Breast epithelium (tissue), 4 donors: ENCODE measurements at places on chromosomes 12 and 14.

DNA sequence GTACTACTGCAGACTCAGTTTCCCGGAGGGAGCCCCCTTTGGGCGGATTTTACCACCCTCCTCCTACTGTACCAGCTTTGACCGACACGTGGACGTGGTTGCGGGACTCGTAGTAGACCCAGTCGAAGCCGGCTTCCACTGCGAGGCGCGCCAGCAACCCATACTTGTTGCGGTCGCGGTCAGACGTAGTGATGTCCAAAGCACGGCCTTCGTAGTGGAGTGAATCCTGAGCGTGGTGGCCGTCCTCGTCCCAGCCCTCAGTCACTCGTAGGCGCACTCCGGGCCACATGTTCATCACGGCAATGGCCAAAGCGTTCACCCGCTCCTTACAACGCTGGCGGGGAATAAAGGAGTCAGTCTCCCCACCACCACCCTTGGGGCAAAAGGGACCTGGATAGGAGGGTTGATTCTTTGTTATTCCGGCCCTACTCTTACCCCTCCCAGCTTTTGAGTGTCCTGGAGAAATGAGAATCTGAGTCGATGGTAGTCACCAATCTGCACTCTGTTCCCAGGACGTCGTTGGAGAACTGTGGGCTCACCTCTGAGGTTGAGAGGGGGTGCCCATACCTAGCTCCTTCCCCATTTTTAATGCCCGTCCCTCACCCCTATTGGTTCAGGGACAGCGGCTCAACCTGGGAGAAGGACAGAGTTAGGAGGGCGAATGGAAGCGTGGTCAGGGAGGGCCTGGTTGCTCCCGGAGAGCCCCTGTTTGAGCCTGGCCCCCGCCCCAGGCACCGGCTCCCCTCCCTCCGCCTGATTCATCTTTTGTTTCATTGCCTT lies 3.4 kb downstream of the DHH start:
- DNase-seq = no peak

GRCh38 chr12:98456576-98457573 lies 58.5 kb upstream of the TMPO start:
- peak; percentile 22 for DNase-seq

- DNase-seq = no peak
These were observed 27.9 kb upstream of the ATP2A2 start for GRCh38 chr12:110253176-110253575.

DNA sequence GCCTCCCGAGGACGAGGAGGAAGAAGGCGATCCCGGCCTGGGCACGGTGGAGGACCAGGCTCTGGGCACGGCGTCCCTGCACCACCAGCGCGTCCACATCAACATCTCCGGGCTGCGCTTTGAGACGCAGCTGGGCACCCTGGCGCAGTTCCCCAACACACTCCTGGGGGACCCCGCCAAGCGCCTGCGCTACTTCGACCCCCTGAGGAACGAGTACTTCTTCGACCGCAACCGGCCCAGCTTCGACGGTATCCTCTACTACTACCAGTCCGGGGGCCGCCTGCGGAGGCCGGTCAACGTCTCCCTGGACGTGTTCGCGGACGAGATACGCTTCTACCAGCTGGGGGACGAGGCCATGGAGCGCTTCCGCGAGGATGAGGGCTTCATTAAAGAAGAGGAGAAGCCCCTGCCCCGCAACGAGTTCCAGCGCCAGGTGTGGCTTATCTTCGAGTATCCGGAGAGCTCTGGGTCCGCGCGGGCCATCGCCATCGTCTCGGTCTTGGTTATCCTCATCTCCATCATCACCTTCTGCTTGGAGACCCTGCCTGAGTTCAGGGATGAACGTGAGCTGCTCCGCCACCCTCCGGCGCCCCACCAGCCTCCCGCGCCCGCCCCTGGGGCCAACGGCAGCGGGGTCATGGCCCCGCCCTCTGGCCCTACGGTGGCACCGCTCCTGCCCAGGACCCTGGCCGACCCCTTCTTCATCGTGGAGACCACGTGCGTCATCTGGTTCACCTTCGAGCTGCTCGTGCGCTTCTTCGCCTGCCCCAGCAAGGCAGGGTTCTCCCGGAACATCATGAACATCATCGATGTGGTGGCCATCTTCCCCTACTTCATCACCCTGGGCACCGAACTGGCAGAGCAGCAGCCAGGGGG lies 979 bp downstream of the KCNA5 start:
- no peak for DNase-seq

- peak; percentile 94 for DNase-seq
These were observed 903 bp upstream of the NT5DC3 start for GRCh38 chr12:103841690-103842584.

DNA sequence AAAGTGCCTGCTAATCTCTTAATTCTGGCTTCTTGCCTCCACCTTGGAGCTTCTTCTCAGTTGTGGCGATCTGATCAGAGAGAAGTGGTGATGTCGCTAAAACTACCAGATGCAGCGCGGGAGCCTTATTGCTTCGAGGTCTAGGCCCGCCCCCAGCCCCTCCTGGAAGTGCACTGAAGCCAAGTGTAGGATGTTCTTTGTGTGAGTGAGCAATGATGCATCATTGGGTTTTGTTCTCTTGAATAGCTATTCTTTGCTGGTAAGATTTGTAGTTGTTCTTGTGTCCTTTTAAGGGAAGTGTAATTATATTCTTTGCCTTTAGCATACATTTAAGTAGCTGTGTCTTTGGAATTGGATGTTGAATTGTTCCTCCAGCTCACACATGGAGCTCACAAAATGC lies 35.8 kb downstream of the MTHFD1 start:
- DNase-seq = no peak

- DNase-seq = no peak
These were observed 15.8 kb downstream of the DIP2B start for GRCh38 chr12:50520416-50521207.

- no peak for DNase-seq
These were observed 586.5 kb upstream of the TMEM132C start for GRCh38 chr12:127680516-127680915.

DNA sequence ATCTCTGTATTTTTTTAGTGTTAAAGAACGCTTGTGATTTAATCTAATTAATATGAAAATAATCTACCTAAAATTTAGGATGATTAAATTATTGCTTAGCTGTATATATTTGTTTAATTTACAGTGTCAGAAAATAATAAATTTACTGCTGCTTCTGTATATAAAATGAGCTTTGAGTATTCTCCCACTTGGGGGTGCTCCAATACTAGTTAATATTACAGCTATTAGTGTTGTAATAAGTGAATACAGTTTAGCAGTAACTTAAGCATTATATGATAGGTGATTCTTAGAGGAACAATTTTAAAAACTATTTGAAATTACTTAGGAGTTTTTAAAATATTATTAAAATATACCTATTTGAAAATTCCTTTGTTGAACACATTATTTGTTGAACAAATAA lies 62.2 kb downstream of the PAPOLA start:
- no peak for DNase-seq

DNA sequence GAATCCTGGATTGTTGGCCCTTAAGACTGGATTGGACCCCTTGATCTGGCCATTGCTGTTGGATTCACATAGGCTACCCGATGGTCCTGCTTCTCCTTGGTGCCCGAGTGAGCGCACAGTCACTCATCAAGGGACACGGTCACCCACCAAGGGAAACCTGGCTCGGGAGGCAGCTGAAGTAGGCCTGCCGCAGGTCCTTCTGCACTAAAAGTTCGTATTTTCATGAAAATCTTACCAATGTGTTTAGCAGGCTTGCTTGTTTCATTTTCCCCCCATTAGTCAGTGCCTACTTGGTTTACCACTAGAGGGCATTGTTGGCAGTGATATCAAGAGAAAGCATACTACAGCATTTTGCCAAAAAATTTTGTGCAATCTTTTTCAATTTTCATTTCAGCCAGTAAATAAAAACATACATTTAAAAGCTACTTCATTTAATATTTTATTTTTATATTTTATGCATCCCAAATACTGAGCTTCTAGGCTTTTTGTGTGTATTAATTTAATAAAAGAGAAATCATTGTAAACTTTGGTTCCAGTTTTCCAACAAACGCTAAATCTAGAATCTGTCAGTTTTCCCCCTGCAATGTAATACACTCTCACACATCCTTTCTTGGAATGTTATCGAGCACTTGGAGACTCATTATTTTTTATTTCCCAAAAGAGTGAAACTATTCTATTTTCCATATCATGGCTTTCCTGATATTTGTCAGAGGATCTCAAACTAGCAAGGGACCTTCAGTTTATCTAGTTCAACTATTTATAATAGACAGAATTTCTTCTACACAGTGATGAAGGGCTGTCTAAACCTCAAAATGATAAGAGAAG lies 116.7 kb downstream of the LMNTD1 start:
- DNase-seq = no peak

- DNase-seq = no peak
These were observed 162.0 kb downstream of the UNC79 start for GRCh38 chr14:93592786-93593185.

GRCh38 chr14:91324606-91325575 lies 80.4 kb upstream of the GPR68 start:
- no peak for DNase-seq

DNA sequence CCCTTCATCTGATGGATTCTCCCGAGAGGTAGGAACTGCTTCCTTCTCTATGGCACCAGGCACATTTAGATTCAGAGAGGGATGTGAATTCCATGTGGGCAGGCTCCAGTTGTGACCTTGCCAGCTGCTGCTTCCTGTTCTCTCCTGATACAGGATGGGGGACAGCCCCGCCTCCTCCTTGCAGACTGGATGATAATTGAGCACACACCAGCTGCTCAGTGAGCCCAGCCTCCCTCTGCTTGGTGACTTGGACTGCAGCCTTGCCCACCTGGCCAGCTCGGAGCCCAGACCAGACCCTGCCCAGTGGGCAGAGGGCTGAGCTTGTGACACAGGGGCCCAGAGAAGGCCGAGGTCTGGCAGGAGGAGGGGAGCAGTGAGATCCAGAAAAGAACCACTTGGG lies 90.2 kb downstream of the CALM1 start:
- peak; percentile 10 for DNase-seq

- no peak for DNase-seq
These were observed 24.9 kb downstream of the AEBP2 start for GRCh38 chr12:19464192-19464580.
